ENCODE measurements at places on chromosomes 5 and 9.

DNA sequence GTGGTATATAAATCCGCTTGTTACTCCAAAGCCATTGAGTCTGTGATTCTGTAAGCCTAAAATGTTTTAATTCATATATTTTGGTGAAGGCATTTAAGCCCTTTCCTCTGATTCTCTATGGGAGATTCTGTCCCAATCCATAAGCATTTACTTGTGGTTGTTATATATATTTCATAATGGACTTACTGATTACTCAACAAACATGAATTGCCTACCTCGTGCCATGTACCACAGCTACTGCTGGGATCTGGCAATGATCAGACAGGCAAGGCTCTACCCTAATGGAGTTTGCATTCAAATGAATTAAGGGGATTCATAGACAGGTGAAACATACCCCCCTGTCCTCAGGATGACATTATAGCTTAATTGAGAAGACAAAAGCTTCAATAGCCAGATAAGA is 54.5 kb downstream of the C9orf152 start:
- DNase-seq: no peak

DNA sequence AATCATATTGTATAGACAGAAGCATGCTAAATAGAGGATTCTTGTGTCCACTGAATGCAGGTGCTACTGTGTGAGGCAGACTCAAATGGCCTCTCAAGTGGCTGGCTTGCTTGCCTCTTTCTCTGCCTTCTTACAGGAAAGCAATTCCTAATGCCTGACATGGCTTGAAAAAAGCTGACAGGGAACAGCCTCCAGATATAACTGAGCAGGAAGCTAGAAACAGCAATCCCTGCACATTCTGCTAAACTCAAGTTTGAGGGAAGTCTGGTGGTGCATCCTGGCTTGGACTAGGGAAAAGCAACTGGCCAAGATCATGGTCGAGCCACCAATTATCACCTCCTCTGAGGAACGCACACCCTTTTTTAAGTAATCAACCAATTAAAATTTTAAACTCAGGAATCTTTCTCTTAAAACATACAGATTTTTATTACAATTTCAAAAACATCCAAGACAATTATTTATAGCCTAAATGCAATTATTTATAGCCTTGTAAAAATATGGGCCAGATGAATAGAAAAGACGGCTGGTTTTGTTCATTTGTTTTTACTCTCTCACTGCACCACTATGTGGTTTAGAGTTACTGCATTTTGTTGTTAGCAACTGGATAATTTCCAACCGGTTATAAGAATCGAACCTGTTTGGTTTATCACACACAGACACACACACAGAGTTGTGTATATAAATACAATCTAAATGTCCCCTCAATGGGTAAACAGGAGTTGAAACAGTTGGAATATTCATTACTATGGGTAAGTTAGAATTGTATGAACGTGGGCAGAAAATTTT is 290.9 kb upstream of the ANKRD55 start:
- DNase-seq: no peak

DNA sequence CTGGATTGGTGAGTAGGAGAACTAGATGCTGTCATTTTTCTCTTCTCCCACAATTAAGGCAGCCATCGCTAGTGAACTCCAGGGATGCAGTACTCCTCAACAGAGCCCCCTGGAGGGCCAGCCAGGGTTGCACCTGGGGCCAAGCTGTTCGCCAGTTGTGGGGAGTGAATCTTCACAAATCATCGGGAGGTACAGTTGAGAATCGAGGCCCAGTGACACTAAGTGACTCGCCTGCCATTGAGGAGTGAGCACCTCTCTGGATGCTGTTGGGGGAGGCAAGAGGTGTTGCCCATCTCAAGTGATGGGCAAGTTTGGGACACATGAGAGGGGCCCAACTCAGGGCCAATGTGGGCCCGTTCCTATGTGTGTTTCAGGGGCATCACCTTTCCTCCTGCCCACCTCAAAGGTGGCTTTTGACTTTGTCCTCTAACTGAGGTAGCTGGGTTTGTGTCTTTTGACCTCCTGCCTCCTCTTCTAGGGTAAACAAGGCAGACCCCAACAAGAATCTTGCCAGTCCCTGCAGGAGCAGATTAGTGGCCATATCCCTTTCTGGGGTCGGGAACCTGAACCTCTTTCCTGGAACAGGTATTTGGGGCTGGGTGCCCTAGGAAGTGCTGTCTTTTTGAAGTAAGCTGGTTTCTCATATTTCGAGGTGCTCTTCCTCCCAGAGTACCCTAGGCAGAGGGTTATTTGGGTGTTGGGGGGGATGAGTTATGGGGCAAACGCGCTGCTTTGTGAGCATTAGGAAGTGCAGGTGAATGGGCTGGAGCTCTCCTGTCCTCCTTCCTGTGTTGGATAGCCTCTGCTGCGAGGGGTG is 181.2 kb downstream of the MACROH2A1 start:
- no peak for DNase-seq

DNA sequence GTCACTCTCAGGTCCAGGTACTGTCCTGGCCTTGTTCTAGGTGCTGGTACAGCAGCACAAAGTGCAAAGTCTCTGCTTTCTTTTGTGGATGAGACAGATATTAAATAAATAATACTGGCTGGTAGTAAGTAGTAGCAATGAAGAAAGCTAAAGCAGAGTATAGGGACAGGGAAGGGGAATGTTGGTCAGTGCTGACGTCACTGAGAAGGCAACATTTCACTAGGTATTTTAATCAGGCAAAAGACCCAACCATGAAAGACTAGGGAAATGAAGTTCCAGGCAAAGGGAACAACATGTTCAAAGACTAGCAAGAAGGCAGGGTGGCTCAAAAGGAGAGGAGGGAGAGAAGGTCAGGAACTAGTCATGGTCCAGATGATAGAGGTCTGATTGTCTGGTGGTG is 388.2 kb downstream of the YTHDC2 start:
- DNase-seq: no peak

DNA sequence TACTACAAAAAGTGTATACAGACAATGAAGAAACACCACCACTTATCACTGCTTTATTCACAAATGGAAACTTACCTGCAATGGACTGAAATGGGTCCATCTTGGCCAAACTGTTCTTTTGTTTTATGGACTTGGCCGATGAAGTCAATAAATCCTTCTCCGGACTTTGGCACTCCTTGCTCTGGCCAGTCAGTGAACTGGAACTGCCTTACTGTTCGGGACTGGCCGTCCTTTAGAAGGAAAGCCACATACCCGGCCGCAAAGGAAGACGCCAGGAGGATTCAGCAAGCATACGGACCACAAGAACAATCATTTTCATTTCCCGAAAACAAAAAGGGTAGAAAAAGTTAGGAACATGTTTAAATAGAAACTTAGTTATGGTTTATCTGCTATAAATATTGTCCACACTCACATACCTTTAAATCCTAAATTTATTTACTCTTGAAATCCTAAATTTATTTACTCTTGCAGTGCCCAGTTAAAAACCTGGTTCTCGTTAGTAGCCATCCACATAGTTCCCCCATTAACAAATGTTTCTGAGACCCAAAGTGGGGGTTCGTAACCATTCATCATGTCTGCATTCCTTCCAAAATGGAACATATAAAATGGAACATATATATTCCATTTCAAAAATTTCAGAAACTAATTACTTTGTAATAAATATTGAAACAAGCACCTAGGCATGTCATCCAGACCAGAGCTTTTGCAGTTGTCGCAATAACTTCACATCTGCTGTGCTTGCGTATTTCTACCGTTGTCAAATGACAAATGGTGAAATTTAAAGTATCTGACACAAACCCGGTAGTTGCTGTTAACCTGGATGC is 532.1 kb upstream of the DMAC1 start:
- no peak for DNase-seq

- no peak for DNase-seq
Measured at GRCh38 chr5:14783691-14784090, 87.9 kb downstream of the ANKH start.

DNA sequence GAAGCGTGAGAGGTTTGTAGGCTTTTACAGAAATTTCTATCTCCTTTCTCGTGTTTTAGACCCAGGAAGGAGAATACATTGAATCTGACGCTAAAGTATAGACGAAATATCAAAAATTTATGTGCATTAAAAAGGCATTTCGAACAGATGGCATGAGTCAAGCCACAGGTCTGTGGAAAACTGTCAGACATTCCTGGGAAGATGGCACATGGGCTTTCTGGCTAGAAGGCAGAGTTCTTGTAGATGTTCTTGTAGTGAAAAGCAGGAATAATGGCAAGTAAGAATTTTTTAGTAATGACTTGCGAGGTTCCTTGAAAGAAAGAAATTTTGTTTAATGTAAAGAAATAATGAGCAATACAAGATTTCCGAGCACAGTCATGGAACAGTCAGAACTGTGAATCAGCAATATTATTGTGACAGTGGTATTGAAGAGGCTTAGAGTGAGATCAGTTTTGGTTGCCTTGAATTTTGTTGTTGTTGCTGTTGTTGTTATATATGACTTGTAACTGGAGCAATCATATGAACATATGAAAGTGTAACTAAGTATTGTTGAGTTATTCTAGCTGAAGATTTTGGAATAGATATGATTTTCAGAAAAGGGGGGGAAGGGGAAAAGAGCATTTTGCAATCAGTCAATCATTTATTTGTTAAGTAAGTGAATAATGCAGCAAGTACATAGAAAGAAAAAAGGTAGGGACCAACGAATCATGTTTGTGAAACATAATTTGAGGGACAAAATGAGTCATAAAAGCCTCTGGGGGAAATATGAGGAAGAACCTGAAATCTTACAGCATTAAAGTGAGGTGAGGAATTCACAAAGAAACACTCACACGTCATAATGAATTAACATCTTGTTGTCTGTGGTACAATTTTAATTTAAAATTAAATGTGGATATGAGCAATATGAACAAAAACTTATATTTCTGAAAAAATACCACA is 339.0 kb upstream of the CTNND2 start:
- DNase-seq: no peak

DNA sequence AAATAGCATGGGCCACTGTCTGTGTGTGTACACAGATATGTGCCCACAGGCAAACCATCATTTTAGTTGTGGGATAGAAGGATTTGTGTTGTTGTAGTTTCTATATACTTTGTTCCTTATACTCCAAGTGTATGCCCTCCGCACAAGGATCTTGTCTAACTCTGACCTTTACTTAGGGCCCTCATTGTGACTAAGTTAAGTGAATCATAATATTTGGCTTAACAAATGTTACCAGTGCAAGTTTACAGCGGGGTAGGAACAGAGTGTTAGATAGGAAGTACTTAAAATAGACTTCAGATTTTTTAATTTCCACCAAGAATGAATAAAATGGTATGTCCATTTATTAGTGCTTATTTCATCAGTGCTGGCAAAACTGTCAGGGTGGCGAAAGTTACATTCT is 29.5 kb upstream of the CYFIP2 start:
- no peak for DNase-seq

DNA sequence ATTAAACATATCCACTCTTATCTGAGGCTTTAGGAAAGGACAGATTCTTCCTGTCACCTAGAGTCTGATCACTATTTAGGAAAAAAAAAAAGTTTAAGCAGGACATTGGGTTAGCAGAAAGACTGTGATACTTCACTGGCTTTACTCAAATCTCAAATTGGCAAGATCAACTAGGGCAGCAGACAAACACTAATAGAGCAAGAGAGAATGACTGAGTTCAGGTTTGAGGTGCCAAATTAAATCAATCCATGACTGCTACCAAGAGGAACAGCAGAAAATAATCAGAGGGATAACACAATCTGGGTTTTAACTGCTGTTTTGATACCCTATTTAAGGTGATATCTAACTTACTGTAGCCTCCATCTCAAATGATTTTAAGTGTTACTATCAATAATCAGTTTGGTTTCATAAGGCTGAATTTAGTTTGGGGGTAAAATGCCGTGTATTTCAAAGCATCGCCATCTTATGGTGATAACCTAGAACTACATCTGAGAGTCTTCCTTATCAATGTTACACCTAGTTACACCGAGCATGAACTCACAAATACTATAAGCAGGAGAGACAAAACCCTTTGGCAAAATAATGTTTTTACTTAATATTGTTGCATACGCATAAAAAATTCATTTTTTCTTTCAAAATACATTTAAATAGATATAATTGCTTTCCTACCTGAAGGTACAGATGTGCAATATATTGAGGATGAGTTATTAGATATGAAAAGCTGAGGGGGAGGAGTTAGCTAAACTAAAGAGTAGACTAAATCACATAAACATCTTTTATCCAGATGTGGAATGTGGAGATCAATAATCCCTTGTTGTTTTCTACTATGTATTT is 286.4 kb upstream of the CDH12 start:
- no peak for DNase-seq

DNA sequence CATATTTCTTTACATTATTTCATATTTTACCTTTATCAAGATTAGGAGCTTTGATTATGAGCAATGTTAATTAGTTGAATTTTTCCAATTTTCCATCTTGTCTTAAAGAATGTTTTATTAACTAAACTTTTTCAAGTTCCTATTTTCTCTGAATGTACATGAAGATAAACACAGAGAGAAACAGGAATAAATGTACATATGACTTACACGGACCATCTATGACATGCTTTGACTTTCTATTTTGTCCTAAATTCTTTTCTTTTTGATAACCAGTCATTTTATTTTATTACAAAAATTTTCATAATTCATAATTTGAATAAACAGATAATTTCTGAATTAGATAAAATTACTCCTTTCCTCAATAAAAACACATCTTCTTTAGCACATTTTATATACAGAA is 1038.8 kb upstream of the ARRDC3 start:
- DNase-seq: no peak

- DNase-seq: no peak
Measured at GRCh38 chr5:138643040-138643791, 68.0 kb upstream of the HSPA9 start.

- DNase-seq: no peak
Measured at GRCh38 chr9:81648891-81649290, 40.5 kb downstream of the TLE1 start.

Data from stimulated activated CD4-positive, alpha-beta T cell treated with anti-CD3 and anti-CD28 coated beads, TNF-alpha, amount 100 ng/mL, for 1 hour (primary cell).